ENCODE measurements at places on chromosomes 4 and X.

DNA sequence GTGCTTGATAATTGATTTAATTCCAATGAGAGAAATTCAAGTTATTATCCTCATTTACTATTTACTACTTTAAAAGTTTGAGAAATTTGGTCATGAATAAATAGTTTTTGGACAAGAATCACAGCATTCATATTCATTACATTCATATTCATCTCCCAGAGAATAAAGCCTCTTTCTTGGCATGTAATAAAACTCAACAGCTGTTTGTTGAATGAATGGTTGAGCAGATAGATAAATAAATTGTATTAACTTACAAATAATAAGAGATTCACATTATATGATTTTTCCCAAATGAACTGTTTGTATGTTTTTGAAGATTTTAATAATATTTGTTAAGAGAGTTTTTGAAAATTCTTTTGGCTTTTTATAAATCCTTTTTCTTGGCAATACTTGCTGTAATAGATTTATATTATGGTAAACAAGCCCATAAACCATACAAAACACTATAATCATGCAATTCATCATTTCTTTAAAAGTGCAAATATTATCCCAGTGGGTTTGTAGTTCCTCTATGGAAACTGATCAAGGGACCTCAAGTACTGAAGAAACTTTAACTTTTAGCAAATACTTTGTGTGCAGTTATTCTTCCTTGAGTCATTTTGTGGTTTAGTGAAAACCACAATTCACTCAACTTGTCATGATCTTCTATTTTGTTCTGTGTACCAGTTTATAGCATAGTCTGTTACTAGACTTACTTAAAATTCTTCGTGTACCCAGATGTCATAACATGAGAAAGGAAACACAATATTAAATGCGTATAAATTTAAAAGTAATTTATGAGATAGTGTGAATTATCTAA is 371.8 kb downstream of the ADGRL3 start:
- DNase-seq = no peak

GRCh38 chr4:153809307-153809706 is 20.4 kb upstream of the SFRP2 start:
- DNase-seq = peak; percentile 39

DNA sequence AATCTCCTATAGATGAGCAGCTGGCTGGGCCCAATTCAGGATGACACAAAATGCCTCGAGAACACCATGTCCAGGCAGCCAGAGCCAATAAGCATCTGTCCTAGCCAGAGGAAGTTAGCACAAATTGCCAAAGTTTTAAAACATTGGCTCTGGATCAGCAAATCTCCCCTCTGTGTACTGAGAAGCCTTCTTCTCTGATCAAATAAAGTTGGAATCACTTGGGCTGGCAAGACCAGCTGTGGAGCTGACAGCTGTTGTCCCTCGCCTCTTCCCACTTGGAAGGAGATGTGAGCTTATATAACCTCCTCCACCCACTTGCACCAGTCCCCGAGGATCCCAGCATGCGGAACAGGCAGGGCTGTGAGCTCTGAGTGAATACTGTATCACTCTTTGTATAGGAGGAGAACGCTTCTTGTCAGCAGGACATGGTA is 183.9 kb downstream of the OPHN1 start:
- no peak for DNase-seq

GRCh38 chrX:97629597-97629985 is 745.9 kb downstream of the RPA4 start:
- no peak for DNase-seq

GRCh38 chr4:40473578-40474388 is 138.7 kb downstream of the CHRNA9 start:
- no peak for DNase-seq

- DNase-seq = no peak
These were observed 148.5 kb downstream of the NAA11 start for GRCh38 chr4:79177388-79177787.

DNA sequence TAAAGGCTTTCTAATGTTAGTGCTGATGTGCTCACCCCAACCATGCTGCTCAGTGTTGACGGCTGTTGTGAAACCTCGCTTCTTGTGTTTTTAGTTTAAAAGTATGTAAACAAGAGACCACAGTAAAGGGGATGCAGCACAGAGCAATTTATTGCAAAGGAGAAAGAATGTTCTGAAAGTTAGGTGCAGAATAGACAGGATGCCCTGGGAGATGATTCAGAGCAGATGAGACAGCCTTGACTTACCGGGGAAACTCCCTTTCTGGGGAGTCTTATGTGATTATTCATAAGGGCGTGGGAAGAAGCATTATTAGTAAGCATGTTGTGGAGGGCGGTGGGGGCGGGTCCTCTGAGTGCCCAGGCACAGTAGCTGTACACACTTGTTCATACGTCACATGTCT is 47.7 kb downstream of the EVC start:
- peak; percentile 68 for DNase-seq

DNA sequence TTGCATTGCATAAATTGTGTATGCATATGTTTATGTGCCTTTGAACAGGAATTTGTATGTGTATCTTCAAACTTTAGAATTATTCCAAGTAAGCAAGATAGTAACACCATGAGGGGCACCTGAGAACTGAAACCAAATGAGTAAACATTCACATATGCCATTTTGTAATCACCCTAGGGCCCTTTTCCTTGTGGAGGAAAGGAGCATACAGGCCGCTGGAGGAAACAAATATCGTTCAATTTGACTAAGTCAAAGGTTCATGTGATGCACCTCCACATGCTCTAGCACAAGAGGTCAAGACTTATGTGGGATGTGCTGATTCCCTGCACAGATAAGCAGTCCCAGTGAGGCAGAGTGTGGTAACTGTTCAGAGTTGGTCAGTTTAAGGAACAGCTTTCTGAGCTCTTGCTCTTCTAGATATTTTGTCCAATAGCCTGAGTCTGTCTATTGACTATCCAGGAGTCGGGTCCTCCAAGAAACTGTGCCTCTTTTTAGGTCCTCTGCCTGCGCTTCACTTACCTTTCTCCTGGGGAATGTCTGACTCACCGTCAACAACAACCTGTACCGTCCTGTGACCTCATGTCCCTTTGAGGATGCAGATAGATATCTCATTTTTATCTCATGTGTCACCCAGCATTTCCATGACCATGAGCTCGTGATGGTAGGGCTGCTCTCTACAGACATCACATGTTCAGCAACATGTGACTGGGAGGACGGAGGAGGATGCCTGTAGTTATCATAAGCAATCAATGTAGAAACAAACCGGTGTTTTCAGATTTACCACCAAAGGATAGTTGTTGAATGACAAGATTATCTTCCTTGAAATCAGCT is 196.9 kb downstream of the NWD2 start:
- DNase-seq = no peak

DNA sequence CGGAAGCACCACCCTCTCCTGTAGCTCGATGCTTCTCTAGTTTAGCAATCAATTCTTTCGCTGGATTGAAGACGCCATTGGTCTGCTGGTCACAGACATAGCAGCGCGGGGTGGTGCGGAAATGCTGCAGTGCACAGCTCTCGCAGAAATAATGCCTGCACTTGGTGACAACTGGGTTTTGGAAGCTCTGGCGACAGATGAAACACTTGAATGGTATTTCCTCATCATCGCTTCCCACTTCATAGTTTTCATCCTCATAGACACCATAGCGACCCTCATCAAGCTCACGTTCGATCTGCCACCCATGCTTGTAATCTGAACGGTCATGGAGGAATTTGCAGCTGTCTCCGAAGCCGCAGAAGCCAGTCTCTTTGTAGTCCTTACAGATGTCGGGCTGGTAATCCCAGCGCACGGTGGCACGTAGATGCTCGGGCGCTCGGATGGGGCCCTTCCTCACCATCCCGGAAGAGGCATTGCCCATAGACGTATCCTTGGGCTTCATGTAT is 854 bp downstream of the RNF113A start:
- DNase-seq = peak; percentile 37

DNA sequence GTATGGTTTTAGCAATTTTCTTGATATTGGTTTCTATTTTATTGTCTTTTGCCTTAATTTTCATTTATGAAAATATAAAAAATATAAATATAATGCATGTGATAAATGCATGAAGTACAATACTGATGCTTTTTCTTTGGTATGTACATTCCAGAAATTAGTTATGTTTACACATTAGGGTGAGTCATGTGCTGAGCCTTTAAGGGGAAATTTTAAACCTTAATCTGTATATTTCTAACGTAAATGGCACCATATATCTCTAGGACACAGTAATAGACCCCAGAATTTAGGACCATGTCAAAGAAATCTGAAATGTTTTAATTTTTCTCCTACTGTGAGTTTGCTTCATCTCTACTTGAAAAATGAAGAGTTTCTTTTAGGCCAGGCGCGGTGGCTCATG is 117.8 kb upstream of the SPRY1 start:
- no peak for DNase-seq

GRCh38 chr4:147409350-147409749 is 71.5 kb upstream of the EDNRA start:
- no peak for DNase-seq

- no peak for DNase-seq
These were observed 123.0 kb downstream of the CHRNA9 start for GRCh38 chr4:40458109-40458508.

GRCh38 chr4:40134206-40134917 is 62.5 kb upstream of the RHOH start:
- DNase-seq = no peak

DNA sequence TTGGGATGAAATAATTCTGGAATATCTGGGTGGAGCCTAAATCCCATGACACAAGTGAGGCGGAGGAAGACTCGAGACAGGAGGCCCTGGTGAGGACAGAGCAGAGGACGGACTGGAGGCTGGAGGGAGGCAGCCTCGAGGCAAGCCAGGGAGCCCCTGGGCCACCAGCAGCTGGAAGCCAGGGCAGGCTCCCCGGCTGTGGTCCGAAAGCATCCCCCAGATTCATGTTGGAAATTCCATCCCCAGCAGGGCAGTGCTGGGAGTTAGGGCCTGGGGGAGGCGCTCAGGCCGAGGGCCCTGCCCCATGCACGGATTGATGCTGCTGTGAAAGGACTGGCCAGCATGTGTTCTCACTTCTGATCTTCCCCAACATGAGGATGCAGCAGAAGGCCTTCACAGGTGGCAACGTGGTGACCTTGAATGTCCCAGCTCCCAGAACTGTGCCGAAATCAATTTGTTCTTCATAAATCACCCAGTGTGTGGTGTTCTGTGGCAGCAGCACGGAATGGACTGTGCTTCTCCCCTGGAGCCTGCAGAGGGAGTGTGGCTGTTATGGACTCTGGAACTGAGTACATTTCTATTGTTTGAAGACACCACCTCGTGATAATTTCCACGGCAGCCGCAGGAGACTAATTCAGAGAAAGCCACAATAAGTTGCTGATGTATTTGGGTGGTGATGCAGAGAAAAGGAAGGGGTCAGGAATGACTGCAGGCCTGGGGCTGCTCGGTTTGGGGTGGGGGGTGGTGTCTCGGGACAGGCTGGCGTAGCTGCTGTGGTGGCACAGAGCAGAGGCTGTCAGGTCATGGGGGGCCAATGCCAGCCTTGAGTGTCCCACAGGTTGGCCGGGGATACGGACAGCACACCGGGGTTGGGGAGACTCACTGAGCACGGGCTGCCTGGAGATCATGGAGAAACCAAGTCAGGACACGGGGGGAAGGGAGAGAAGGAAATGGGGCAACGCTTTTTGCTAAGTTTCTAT is 56.9 kb downstream of the PCGF3 start:
- no peak for DNase-seq

GRCh38 chr4:116321471-116321870 is 763.9 kb downstream of the TRAM1L1 start:
- DNase-seq = no peak

DNA sequence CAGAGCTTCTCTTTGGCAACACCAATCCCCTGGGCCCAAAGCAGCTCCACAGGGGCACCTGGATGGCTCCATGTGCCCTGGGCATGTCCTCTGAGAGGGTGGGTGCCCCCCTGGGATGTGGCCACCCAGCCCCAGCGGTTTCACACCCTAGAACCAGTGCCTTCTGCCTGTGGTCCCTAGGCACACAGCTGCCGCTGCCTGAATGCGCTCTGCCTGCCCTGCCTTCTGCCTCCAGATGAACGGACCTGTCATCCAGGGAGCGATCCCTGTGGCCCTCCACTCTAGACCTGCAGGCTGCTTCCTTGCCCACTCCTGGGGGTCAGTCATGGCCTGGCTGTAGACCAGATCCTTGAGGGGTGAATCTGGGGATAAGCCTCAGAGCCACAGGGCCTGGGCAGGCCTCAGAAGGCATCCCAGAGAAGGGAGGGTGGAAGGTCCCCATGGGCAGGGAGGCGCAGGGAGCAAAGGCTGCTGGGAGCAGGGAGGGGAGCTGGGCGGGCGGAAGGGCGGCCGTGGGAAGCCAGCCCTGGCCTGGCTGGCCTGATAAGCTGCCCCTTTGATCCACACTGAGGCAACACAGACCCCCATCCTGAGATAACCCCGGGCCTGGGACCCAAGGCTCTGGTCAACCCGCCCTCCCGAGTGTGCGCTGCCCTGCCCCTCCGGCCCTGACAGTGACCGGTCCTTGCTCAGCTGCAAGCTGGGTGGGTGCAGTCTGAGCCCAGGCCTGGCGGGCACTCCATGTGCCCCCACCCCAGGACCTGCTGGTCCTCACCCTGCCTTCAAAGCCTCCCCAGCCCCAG is 8.1 kb upstream of the FGFR3 start:
- DNase-seq = no peak
